Memory B cell (primary cell): ENCODE measurements at places on chromosomes 2 and 18.

DNA sequence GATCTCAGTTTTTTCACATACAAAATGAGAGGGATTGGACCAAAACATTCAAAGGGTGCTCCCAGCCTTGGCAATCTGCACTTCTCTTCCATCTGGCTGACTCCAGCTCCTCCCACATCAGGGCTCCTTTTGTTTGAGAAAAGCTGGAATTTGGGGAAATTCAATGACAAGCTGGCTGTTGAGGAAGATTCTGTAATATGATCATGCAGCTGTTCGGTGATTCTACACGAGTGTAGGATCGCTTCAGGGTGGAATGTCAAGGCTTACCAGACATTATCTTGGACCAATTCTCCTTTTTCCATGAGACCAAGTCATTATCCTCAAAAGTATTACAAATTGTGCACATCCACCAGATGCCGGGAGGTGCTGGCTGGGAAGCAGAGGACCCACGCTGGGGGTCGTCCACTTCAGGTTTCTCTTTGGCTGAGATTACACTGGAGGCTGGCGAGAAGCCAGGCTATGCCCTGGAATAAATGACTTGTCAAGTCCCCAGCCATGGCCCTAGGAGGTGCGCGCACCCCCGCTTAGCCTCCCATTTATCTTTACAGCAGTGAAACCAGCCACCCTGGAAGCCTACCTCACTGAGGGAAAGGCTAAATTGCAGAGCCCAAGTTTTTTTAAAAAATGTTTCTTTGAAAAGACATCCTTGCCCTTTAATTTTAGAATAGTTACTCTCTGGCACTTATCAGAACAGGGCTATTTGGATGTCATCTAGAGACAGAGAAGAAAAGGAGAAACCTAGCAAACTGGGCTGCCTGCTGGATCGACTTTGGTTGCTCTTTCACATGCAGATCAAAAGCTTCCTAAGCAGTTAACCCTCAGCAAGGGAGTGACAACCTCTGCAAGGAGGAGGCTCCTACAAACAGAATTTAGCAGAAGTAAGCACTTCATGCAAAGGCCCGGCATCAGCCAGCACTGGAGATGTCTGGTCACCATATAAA, 42.5 kb upstream of the LCLAT1 start:
- no peak for DNase-seq

DNA sequence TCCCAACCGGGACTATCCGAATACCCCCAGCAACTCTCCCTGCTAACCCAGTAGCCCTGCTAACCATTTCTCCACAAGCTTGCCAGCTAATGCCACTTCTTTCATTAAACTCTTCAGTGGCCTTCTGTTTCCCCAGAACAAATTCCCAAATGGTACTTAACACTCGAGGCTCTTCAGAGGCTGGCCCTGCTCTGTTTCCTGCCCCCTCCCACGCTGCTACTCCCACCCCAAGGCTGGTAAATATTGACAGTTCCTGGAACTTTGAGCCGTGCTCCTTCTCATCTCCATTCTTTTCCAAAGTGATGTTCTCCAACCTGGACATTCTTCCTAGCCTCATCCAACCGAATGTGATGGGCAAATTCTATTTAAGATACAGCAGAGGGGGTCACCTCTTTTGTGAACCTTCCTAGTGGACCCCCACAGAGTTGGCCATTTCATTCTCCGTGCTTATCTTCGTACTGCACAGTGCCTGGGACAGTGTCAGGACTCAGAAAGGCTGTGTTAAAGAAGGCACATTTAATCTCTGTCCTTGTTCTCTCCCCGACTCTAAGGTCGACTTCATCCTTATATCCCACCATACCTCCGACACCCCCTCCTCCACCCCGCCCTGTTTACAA, 3.2 kb upstream of the KIDINS220 start:
- no peak for DNase-seq

- DNase-seq: peak; percentile 47
Observed at GRCh38 chr18:3593381-3593903, 143.5 kb downstream of the TGIF1 start.

GRCh38 chr2:24955921-24956320, 15.8 kb downstream of the DNAJC27 start:
- no peak for DNase-seq

DNA sequence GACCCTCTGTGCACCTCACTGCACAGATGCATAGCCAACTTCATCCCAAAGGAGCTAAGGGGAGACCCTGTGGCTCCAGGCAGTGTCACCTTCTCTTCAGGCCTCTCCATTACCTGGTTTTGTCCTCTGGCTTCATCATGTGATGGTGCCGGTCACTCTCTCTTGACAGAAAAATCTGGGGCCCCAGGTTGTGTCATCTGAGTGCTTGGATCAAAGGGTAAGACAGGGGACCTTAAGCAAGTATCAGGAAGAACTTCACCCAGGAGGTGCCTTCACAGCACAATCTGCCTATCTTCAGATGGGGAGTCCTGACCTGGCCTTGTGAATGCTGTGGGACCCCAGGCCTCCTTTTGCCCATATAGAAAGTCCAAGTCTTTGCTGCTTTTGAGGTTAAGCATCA, 104.4 kb downstream of the POLR1A start:
- DNase-seq: no peak

- DNase-seq: no peak
Observed at GRCh38 chr2:218508299-218508698, 59.9 kb downstream of the USP37 start.

GRCh38 chr2:9145752-9146430, 60.7 kb upstream of the ASAP2 start:
- no peak for DNase-seq

- DNase-seq: no peak
Observed at GRCh38 chr18:65414501-65414900, 336.3 kb upstream of the CDH7 start.

DNA sequence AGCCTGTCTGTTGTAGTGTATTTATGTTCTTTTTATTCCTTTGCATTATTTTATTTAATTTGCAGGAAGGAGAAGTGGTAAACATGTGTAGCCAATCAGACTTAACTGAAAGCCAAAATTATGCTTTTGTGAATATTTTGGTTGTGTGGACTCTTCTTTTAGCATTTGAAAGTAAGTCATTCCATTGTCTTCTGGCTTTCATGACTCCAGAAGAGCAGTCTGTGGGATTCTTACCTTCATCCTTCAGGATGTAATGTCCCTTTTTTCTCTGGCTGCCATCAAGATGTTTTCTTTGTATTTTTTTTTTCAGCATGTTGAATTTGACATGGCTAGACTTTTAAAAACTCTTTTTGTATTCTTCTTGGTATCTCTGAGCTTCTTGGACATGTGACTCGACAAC, 895.2 kb upstream of the ZEB2 start:
- DNase-seq: no peak

GRCh38 chr2:25104736-25105135, 62.9 kb downstream of the EFR3B start:
- DNase-seq: no peak

GRCh38 chr2:7971841-7972240, 710.0 kb upstream of the ID2 start:
- DNase-seq: no peak

DNA sequence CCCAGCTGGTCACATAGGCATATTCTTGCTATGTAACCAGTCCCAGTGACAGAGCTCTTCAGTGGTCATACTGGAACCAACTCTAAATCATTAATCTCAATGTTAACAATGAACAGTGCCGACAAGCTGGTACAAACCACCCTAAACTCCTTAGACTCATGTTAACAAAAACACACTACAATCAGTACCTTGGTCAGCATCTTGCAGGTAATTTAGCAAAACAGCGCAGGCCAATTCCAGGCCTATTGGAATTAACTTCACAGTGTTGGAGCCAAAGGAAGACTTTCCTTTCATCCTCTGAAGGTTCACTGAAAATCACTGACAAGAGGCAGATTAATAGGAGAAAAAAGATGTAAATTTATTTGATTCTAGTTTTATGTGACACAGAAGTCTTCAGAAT, 396.4 kb downstream of the PIK3C3 start:
- DNase-seq: no peak

GRCh38 chr2:37326866-37327634, 2.4 kb upstream of the PRKD3 start:
- no peak for DNase-seq

DNA sequence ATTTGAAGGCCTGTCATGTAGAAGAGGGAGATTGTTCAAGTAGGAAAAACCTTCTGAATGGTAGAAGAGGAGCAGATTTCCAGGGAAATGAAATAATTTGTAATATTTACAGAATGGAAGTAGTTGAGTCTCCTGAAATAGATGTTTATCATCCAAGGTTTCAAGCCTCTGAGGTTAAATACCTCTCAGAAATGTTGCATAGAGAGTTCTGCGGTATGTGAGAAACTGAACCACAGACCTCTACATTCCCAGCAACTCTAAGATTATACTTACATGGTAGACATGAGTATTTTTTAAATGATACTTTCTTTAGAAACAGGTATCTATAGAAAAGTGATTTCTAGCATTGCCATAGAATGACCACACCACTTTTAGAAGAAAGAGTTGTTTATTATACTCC, 379.8 kb upstream of the FANCL start:
- no peak for DNase-seq

- no peak for DNase-seq
Observed at GRCh38 chr2:181305301-181306123, 151.7 kb upstream of the ITGA4 start.

GRCh38 chr2:160583813-160584537, 90.4 kb upstream of the RBMS1 start:
- no peak for DNase-seq

DNA sequence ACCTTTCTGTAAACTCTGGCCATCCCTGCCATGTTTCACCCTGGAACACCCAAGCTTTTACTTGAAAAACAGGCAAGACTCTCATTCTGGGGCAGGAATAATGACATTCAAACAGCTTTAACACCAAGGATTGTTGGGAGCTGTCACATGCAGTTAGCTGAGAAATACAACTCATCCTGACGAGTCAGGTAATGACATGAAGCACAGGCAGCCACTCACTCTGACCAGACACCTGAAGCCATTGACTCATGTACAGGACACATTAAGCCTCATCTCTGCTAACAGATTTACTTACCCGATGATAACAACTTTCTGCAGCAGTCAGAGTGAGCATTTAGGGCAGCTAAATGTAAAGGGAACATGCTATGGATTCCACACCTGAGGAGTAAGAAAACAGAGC, 163.1 kb upstream of the PGAP1 start:
- no peak for DNase-seq

GRCh38 chr2:48483506-48483905, 46.4 kb upstream of the STON1 start:
- DNase-seq: no peak

GRCh38 chr2:184611361-184612085, 13.2 kb downstream of the ZNF804A start:
- DNase-seq: no peak

DNA sequence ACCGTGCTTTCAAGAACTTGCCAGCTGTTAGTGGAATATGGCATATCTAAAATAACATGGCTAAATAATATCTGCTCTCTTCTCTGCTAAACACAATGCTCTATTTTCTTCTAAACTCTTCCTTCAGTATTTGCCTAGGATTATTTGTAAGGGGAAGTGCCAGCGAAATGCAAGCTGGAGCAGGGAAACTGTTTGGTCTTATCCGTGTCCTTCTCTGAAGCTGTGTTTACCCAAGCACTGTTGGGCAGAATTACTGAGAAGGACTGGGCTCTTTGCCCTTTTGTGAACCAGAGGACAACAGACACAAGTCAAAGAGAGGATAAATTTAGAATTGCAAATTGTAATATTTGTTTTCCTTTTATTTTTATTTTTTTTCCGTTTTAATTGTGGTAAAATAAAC, 23.6 kb downstream of the CPO start:
- DNase-seq: no peak

- no peak for DNase-seq
Observed at GRCh38 chr2:19250906-19251305, 107.5 kb downstream of the OSR1 start.

DNA sequence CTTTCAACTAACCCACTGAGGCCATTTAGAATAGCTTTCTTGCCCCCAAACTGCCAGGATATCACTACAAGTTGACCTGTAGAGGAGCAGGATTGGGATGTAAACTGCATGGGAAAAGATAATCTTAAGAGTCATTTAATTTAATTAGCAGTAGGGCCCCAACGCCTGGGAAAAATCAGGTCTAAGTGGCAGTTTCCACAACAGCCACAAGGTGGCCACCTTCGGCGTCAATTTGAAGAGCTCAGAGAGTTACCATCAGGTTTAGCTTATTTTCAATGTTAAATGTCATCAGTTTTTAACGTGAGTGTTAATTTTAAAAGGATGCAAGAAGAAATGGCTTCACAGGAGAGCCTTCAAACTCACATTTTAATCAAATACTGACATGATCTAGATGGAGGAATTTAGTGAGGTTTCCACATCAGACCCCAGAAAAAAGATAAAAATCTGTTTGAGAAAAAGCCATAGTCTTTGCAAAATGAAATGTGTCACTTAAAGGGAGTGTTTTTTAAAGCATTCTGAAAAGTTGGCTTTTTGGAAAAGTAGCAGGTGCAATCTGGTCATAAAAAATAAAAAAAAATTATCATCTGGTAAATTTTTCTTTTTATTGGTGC, 77.3 kb upstream of the UPP2 start:
- peak; percentile 45 for DNase-seq

- no peak for DNase-seq
Observed at GRCh38 chr2:11822746-11823451, 76.5 kb downstream of the LPIN1 start.

DNA sequence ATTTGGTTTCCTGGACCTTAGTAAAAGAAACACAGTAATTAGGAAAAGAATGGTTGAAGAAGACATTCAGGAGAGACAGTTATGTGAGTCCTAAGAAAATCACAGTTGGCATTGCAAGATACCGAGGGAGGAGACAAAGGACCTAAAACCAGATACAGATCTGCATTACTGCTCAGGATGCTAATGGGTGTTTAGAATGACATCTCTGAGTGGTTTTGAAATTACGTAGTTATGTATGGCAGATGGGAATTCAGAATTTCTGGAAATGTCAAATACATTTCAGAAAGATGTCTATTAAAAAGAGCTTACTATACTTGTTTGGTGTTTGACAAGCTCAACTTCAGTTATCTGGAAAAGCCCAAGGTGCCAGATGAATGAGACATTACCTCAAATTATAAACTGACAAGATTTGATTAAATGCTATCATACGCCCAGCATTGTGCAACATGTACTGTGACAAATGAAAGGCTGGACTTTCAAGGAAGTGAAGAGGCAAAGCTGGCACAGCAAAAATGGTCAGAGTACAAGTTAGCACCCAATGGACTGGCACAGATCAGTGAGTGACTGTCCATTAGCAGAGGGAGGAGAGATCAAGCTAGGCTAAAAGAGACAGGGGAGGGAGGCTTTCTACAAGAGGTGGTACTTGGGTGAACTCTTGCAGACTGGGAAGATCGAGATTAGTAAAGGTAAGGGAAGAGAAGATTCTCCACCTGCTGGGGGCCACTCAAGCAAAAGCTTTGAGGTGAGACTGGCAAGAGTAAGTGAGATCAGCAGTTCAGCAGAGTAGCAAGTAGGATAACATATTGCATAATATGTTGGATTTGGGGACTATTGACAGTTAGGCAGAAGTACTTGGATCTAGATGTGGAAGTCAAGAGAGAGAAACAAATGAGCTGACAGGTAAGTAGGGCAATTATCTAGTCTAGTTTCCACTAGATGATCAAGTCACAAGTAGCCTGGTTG, 168.9 kb downstream of the CYRIA start:
- no peak for DNase-seq
